Inflammatory macrophage treated with lipopolysaccharide for 1 hour (primary cell): ENCODE measurements at places on chromosomes 12 and 14.
A peak's percentile ranks its signal among the peaks of the same experiment; 100 is the strongest.

GRCh38 chr12:66688846-66689439, 10.1 kb upstream of the GRIP1 start:
- DNase-seq, result peak; percentile 12

GRCh38 chr12:52023182-52023975, 16.6 kb downstream of the TAMALIN start:
- peak; percentile 86 for DNase-seq

- no peak for DNase-seq
Measured at GRCh38 chr12:114408886-114409851, 3.2 kb upstream of the TBX5 start.

- peak; percentile 40 for DNase-seq
Measured at GRCh38 chr14:20836668-20837338, 34.2 kb upstream of the RNASE1 start.

DNA sequence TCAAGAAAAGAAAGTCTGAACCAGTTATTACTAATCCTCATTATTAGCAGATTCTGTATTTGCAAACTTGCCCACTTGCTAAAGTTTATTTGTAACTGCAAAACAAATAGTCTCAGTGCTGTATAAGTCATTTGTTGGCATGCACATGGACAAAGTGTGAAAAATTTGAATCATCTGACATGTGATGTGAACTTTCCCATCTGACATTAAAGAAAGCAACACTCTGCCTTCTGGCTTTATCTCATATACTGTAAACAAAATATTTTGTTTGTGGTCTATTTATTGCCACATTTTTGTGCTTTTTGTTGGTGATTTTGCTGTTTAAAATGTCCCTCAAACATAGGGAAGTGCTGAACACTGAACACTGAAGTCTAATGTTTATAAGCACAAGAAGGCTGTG, 513.8 kb downstream of the RPL10L start:
- no peak for DNase-seq

- no peak for DNase-seq
Measured at GRCh38 chr12:70964867-70965510, 44.5 kb upstream of the PTPRR start.

DNA sequence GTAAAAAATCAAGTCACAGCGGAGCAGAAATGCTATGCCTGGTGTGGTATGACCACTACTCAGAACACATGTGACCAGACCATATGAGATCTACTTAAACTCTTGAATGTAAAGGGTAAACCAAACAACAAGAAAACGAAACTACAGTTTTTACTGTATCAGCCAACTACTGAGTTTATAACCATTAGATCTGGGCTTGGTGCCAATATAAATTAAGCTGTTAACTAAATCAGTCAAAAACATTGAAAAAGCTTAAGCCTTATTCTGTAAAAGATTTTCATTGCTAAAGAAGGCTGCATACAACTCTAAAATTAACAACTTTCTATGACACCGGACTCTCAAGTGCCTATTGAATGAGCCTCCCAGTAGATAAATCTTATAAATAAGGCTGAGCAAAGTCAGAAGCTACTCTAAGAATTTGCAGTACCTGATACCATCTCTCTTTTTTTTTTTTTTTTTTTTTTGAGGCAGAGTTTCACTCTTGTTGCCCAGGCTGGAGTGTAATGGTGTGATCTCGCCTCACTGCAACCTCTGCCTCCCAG, 35.4 kb downstream of the SPTLC2 start:
- DNase-seq, result peak; percentile 13

- no peak for DNase-seq
Measured at GRCh38 chr14:34023824-34024767, 73.2 kb upstream of the EGLN3 start.

GRCh38 chr12:29673346-29673745, 110.4 kb downstream of the TMTC1 start:
- DNase-seq, result no peak

GRCh38 chr12:120965534-120966091, 12.7 kb upstream of the HNF1A start:
- DNase-seq, result no peak

GRCh38 chr12:19480459-19480858, 41.2 kb downstream of the AEBP2 start:
- no peak for DNase-seq

GRCh38 chr12:45880533-45880932, 109.8 kb downstream of the SCAF11 start:
- DNase-seq, result no peak

DNA sequence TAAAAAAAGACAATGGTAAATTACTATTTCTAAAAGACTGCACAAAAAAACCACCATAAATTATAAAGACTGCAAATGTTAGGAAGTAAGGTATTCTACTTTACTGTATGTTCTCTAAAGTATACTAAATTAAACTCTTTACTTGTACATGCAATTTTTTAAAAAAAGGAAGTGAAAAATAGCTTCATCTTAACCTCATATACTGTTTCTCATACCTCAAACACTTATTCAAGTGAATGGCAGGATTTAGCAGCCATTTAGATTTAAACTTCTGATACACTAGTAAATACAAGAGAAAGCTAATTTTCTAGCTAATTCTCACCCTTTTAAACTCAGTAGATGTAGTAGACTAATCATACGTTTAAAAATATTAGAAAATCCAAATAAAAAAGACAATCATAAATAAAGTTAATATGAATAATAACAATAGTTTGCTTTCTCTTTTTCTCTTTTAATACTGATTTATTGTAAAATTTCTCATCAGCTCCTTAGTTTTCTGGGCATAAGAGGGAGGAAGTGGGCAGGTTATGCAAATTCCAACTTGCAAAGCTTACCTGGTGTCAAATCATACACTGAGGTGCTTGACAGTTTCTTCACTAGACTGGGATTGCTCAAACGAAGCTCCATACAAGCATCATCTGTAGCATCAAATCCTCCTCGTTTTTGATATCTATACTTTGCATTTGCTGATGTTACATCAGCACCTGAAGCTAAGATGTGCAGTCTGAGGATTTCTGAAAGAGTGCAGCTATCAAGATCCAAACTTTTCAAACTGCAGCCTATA, 71.0 kb upstream of the CFL2 start:
- no peak for DNase-seq
